ENCODE measurements at places on chromosomes 3 and 15.

DNA sequence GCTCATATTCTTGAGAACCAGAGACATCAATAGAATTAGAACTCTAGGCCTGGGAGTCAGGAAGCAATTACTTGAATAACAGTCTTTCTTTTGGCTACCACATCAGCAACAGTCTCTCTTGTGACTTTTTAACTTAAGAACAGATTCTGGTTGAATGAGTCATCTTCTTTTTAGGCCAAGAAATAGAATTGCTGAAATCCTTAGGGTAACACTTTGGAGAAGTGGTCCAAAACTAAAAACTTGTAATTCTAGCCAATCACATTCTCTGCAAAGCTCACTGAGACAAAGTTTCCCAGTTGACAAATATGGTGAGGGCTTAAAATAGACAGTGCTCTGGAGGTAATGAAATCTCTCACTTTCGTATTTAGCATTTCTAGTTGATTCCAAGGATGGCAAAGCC is 238.0 kb downstream of the SHOX2 start:
- no peak for DNase-seq

- no peak for DNase-seq
Measured at GRCh38 chr3:108473711-108474110, 36.7 kb downstream of the MYH15 start.

- DNase-seq: no peak
Measured at GRCh38 chr15:75335313-75335704, 554 bp upstream of the COMMD4 start.

- no peak for DNase-seq
Measured at GRCh38 chr15:82312586-82313349, 36.5 kb downstream of the GOLGA6L10 start.

DNA sequence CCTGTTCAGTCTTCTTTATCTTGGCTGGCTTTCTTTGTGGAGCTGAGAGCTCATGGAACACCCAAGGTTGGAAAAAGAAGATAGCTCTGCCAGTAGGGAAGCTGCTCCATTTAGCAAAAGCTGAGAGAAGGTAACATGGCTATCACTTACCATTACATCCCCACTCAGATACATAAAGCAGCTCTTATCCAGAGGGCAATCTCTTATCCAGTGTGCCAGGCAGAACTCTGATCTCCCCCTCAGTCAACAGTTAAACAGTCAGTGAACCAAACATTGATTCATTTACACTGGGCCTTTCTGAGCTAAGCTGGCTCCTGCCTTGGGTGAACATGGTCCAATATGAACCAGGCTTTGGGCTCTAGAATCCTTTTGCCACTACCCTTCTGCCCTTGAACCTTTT is 624.2 kb downstream of the NTRK3 start:
- no peak for DNase-seq

GRCh38 chr15:70754862-70755261 is 8.5 kb downstream of the UACA start:
- no peak for DNase-seq
